ENCODE measurements at places on chromosomes 4 and X.

DNA sequence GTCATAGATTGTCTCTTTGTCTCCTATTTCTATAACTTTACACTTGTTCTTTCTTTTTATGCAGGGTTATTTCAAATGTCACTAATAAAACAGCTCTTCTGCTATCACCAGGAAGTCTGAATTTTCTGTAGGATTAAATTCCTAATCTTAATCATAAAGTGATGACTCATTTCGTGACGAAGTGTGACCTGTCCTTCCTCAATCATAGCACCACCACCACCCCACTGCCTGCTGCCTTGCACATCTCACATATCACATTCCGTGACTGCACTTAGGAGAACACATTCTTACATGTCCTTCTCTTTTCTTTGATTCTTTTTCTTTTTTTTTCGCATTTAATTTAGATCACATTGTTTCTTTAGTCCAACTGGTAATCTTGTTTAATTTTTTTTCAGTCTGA lies 57.7 kb upstream of the UGT2B7 start:
- no peak overlapping the region for H3K27ac ChIP-seq
- H3K4me3 ChIP-seq, result no peak overlapping the region
- H3K4me1 ChIP-seq, result no peaks in the 10 kb centered on the region
- H3K36me3 ChIP-seq, result no peaks in the 10 kb centered on the region
- no peaks in the 10 kb centered on the region for H3K27me3 ChIP-seq

GRCh38 chr4:76688619-76689144 lies 209.3 kb downstream of the SOWAHB start:
- no peaks in the 10 kb centered on the region for H3K27me3 ChIP-seq
- peak overlapping the region; percentile 95 for H3K27ac ChIP-seq
- peak overlapping the region; percentile 83 for H3K4me3 ChIP-seq
- no peak for DNase-seq
- no peaks in the 10 kb centered on the region for H3K36me3 ChIP-seq
- no peaks in the 10 kb centered on the region for H3K4me1 ChIP-seq

GRCh38 chrX:11770320-11770719 lies 12.3 kb downstream of the MSL3 start:
- peaks cover 9% of the 10 kb centered on the region for H3K27me3 ChIP-seq
- H3K36me3 ChIP-seq, result peaks cover 3% of the 10 kb centered on the region
- no peaks in the 10 kb centered on the region for H3K4me1 ChIP-seq
- H3K27ac ChIP-seq, result no peak overlapping the region
- no peak for DNase-seq

GRCh38 chrX:130119312-130119898 lies 9.1 kb upstream of the ELF4 start:
- H3K27ac ChIP-seq, result peak overlapping the region; percentile 66
